HepG2 (cell line): ENCODE measurements at places on chromosomes 11 and 22. TPM values are rescaled to one million over a fixed set of nuclear protein-coding genes. Genes with fewer than 3 reads are reported as not detected.
A peak's percentile ranks its signal among the peaks of the same experiment; 100 is the strongest.

The MYO7A gene
- 3.6 and 7.5 TPM in 2 replicates for total RNA-seq

The LRP4 gene
- 6.8 and 13.3 TPM in 2 replicates for total RNA-seq

GRCh38 chr11:45275828-45276227, 10.3 kb downstream of the SYT13 start:
- no peak for DNase-seq
- H3K27me3 ChIP-seq = no peaks in the 10 kb centered on the region
- H3K27ac ChIP-seq = no peak overlapping the region

The IGSF9B gene
- not detected in 2 replicates for total RNA-seq

The MPEG1 gene
- total RNA-seq = not detected in 2 replicates

The MMP12 gene
- total RNA-seq = not detected in 2 replicates

- no peaks in the 10 kb centered on the region for H3K36me3 ChIP-seq
- no peaks in the 10 kb centered on the region; the same call in 1 of the 2 replicates for H3K27me3 ChIP-seq
- H3K4me1 ChIP-seq = no peaks in the 10 kb centered on the region
- no peak overlapping the region for H3K4me3 ChIP-seq
- H3K27ac ChIP-seq = no peak overlapping the region
These were observed 262.8 kb upstream of the PLET1 start for GRCh38 chr11:112523477-112523876.

GRCh38 chr11:110081462-110082376, 11.5 kb upstream of the ZC3H12C start:
- no peaks in the 10 kb centered on the region for H3K27me3 ChIP-seq
- H3K27ac ChIP-seq = no peak overlapping the region
- H3K4me1 ChIP-seq = 0 out of 2 replicates have a peak, but pooled peaks cover 8% of the 10 kb centered on the region

- peaks cover 67% of the 10 kb centered on the region for H3K4me1 ChIP-seq
- peak overlapping the region; percentile 79 for H3K27ac ChIP-seq
- no peak overlapping the region for H3K4me3 ChIP-seq
- no peaks in the 10 kb centered on the region; the same call in 2 of the 3 replicates for H3K27me3 ChIP-seq
- DNase-seq = peak; percentile 94
These were observed 3.6 kb downstream of the PLA2G6 start for GRCh38 chr22:38177926-38178604.

DNA sequence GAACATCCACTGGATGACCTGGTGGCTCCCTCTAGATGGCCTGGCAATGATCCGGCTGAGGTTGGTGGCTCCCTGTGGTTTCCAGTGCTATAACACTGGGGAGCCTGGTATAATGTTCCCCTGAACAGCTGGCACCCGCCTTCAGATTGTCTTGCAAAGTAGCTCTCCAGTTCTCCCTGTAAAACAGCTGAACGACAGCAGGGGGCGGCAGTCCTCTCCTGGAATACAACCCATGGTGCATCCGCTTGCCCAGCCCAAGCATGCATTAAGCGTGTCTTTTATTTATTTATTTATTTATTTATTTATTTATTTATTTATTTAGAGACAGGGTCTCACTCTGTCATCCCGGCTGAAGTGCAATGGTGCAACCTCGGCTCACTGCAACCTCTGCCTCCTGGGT, 258.9 kb downstream of the BUD13 start:
- no peak overlapping the region for H3K27ac ChIP-seq
- DNase-seq = peak; percentile 64
- no peak overlapping the region for H3K4me3 ChIP-seq
- H3K36me3 ChIP-seq = no peaks in the 10 kb centered on the region
- H3K4me1 ChIP-seq = no peaks in the 10 kb centered on the region

The MRGPRX4 gene
- total RNA-seq = 0.18 and 0.36 TPM in 2 replicates

GRCh38 chr11:60182541-60183330, at the start of gene MS4A6A:
TSS of gene MS4A6A (minus strand) at chr11:60183083. CDS start at chr11:60181727, 1,356 bp downstream.
- no peaks in the 10 kb centered on the region for H3K36me3 ChIP-seq
- H3K27me3 ChIP-seq = no peaks in the 10 kb centered on the region; the same call in 2 of the 3 replicates
- no peaks in the 10 kb centered on the region for H3K4me1 ChIP-seq
- H3K27ac ChIP-seq = no peak within 1 kb of the TSS
- no peak within 1 kb of the TSS for H3K4me3 ChIP-seq

The ATM gene
- 61.1 and 71.6 TPM in 2 replicates for total RNA-seq

The C11orf42 gene
- total RNA-seq = not detected in 2 replicates

The HORMAD2 gene
- total RNA-seq = not detected in 2 replicates

- peak within 1 kb of the TSS; percentile 91 for H3K27ac ChIP-seq
- DNase-seq = peak; percentile 93
- H3K27me3 ChIP-seq = no peaks in the 10 kb centered on the region
- peak within 1 kb of the TSS; percentile 84 for H3K4me3 ChIP-seq
- no peaks in the 10 kb centered on the region; the same call in 1 of the 2 replicates for H3K36me3 ChIP-seq
These were observed at the start of gene FKBP2 for GRCh38 chr11:64240435-64241240. TSS of gene FKBP2 (plus strand) at chr11:64241095. CDS start at chr11:64242388, 1,293 bp downstream.

DNA sequence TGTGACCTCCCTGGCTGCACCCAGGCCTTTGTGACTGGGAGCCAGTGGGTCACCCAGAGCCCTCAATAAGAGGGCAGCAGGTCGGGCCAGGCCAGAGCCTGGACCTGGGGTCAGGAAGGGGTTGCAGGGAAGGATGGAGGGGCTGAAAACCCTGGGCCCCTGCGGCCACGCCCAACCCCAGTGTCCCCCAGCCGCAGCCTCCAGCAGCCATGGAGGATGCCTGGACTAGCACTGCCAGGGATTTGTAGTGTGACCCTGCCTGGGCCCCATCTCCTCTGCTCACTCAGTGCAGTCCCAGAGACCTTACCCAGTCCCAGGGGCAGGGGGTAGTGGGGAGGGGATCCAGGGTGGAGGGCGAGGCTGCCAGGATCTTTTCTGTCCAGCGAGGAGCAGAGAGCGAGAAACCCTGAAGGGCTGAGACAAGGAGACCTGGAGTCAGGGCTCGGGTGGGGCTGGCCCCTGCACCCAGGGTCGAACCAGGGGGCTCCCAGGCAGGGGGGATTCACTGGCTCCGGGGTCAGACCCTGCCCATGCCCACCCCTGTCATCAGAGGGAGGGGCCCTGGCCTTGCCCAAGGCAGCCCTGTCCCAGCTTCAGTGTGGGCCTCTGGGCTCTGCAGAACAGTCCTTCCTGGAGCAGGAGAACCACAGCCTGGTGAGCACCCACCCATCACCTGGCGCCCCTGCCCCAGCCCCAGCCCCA, 187.5 kb downstream of the IGLL1 start:
- H3K27me3 ChIP-seq = peaks cover 3% of the 10 kb centered on the region
- H3K4me3 ChIP-seq = no peak overlapping the region
- H3K4me1 ChIP-seq = peaks cover 16% of the 10 kb centered on the region
- H3K27ac ChIP-seq = no peak overlapping the region
- H3K36me3 ChIP-seq = no peaks in the 10 kb centered on the region
- no peak for DNase-seq
